ENCODE measurements at places on chromosomes 5 and 9. TPM values are rescaled to one million over a fixed set of nuclear protein-coding genes. Genes with fewer than 3 reads are reported as not detected.

Gene NEUROG1
- total RNA-seq = not detected

Gene FBP2
- not detected for total RNA-seq

Gene GIN1
- 5.4 TPM for total RNA-seq

Gene TMEM215
- 11.8 TPM for total RNA-seq

Gene PRELID1
- 87.0 TPM for total RNA-seq

Gene CCDC152
- 2.9 TPM for total RNA-seq

Gene CTSL
- 181 TPM for total RNA-seq

Gene NUTM2G
- not detected for total RNA-seq

Gene MARVELD2
- total RNA-seq = 1.2 TPM

Gene HEMGN
- total RNA-seq = not detected

Gene PCDHA11
- 0.60 TPM for total RNA-seq

DNA sequence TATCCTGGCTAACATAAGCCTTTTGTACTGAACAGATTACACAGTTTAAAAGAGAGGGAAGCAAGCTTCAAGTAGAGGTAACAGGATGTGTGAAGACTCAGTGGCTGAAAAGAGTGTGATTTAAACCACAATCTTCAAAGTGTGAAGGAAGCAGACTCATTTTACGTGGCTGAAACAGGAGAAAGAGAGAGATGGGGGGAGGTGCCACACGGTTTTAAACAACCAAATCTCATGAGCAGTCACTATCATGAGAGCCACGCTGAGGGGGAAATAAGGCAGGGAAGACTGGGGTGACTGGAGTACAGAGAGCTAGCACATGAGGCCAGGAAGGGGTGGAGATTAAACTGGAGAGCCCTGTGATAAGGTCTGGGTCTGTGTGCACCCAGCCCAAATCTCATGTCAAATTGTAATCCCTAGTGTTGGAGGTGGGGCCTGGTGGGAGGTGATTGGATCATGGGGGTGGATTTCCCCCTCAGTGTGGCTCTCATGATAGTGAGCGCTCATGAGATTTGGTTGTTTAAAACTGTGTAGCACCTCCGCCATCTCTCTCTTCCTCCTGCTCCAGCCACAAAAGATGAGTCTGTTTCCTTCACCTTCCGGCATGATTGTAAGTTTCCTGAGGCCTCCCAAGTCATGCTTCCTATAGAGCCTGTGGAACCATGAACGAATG, 318.6 kb upstream of the CD180 start:
- no peak for DNase-seq

GRCh38 chr9:136858844-136859757, 7.0 kb downstream of the MAMDC4 start:
- DNase-seq = no peak

DNA sequence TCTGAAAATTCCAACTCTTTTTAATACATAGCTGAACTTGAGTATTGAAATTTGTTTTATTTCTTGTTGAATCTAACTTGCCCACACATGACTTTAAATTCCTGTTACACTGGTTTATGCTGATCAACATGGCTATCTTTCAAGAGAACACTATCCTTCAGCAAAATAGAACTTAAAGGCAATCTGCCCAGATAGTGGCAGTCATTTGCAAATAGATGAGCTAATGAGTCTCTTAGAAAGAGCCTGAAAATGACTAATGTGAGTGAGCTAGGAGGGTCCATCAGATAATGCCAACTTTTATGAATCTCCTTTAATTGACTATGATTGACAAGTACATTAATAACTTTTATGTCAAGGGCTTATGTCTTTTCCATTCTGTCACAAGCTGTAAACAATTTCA, 1360.8 kb upstream of the C9orf72 start:
- no peak for DNase-seq

GRCh38 chr5:176155922-176156359, 82.3 kb upstream of the SIMC1 start:
- DNase-seq = no peak

- DNase-seq = no peak
These were observed 275.2 kb downstream of the BNC2 start for GRCh38 chr9:16595227-16595626.

DNA sequence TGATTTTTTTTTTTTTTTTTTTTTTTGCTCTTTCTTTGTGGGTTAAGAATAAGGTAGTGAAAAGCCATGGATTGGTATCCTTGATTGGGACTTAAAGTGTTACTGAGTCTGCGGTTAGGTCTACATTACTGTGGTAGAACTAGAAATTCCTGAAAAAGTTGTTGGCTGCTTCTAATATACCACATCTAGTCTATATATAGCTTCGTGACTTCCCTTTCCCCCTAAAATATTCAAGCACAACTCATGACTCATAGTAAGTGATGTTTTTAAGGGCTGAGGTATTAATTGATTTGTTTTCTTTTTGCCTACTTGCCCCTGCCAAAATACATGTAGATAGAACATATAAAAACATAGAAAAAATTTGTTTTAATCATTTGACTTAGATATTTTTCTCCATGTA, 247.6 kb downstream of the TMEM232 start:
- DNase-seq = no peak

DNA sequence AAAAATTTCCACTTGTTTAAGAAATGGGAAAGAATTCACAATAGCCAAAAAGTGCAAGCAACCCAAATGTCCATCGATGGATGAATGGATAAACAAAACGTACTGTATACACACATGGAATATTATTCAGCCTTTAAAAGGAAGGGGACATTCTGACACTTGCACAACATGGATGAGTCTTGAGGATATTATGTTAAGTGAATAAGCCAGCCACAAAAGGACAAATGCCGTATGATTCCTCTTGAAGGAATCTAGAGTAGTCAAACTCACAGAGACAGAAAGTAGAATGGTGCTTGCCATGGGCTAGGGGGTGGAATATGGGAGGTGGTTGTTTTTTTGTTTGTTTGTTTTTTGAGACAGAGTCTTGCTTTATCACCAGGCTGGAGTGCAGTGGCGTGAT, 3.8 kb upstream of the ATP6V0E1 start:
- DNase-seq = no peak

GRCh38 chr5:8196061-8196460, 327.1 kb downstream of the MTRR start:
- DNase-seq = no peak

DNA sequence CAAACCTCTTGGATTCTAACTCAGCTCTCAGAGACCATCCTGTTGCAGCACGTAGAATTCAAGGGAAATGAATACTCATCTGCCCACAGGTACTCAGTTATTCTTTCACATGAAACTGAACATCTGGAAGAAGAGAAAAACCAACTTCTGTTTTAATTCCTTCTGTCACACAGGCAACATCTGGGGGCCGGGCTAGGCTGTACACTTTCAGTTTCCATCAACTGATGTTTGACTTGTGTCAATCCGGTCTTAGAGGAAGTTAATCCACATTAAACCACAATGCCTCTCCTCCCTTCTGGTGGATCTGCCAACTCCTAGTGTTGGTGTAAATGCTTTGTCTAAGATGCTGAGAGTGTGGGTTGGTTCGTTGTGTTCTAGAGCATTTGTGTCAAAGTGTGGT, 17.6 kb downstream of the DMRT3 start:
- no peak for DNase-seq

DNA sequence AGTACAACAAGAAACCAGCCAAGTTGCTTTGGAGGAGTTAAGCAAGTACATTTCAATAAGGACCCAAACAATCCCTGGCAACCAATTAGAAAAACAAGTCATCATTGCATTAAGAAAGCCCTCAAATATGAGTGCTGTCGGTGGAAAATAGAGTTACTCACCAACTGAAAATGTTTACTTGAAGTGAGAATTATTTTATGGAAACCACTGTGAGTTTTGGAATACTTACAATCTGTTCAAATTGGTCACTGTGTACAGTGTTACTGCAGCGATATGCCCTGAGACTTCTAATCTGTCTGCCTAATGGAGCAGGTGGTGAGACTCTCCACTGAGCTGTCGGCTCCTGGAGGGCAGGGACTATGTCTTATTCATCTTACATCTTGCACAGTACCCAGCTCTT, 1073.2 kb upstream of the DMAC1 start:
- no peak for DNase-seq

DNA sequence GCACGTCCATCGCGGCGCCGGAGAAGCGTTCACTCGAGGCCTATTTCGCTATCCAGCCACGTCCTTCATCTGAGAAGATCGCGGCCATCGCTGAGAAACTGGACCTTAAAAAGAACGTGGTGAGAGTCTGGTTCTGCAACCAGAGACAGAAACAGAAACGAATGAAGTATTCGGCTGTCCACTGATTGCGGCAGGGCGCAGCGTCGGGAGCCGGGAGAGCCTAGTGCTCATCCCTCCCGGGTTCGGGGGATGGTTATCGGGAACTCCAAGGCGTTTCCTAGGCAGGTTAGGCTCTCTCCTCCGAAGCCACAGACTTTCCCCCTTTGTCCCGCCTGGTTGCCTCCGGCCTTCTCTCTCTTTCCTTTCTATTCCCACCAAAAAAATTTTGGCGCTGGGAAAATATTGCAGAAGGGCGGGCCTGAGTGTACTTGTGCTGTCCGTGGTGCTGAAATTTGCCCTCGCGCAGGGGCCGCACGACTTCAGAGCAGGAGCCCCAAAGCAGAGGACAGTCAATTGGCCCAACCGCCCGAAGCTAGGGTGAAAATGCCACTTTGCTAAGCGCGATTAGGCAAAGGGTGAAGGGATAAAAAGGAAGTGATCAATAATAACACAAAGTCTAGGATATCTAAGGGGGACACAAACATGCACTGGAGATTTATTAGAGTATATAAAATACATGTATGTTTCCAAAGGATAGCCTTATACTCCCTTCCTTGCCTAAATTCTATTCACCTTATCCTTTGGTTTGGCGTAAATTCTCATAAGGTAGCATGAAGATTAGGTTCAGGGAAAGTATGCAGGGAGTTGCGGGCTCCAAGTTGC, 1.8 kb downstream of the POU4F3 start:
- peak; percentile 63 for DNase-seq

DNA sequence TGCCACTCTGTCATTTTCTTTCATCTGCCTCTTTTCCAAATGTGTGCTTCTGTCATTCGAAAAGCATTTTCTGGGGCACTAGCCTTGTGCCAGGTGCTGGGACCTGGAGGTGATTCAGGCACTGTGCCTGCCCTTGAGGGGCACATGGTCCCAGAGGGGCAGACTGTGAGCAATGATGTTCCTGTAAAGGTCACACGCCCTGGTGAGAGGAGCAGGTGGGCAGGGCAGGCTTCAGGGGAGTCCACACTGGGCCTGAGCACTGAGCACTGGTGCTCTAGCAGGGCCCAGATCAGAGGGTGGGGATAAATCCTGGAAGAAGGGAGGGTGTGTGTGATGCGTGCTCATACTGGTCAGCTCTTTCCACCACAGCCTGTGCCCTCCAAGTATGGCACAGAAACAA, 77.8 kb downstream of the COL15A1 start:
- DNase-seq = no peak

GRCh38 chr5:174229514-174230370, 184.2 kb downstream of the NSG2 start:
- DNase-seq = no peak

DNA sequence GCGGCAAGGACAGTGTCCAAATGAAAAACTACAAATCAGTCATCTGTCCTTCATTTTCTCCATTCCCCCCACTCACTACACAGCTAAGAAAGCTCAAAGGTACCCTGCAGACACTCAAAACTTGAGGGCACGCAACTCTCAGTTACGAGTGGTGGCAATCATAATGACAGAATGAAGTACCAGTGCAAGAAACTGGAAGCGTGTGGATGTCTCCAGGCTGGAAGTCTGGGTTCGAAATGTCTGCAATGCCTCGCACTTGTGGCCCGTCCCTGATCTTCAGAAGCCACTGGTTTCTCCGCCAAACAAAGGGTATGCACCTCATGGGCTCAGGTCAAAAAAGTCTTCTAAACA, 597 bp upstream of the CENPH start:
- no peak for DNase-seq

- DNase-seq = no peak
These were observed 78.2 kb upstream of the RAPGEF1 start for GRCh38 chr9:131818089-131818488.

GRCh38 chr5:172887692-172888091, 53.6 kb downstream of the ERGIC1 start:
- DNase-seq = no peak

DNA sequence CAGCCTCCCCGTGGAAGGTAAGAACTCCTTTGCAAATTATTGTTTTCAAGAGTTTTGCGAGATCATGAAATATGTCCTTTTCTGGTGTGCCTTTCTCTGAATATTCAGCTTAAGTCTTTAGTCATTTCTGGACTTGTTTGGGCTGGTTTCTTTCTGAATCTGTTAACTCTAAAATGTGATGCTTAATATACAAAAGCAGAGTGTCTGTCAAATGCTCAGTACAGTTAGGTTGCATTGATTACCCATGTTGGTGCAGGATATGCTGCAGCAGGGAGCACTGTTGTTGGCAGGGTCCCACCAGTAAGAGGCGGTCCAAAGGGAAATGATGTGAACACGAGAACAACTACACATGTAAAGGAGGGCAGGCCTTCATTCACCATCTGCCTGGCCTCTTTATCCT, 47.7 kb downstream of the SPTAN1 start:
- no peak for DNase-seq

DNA sequence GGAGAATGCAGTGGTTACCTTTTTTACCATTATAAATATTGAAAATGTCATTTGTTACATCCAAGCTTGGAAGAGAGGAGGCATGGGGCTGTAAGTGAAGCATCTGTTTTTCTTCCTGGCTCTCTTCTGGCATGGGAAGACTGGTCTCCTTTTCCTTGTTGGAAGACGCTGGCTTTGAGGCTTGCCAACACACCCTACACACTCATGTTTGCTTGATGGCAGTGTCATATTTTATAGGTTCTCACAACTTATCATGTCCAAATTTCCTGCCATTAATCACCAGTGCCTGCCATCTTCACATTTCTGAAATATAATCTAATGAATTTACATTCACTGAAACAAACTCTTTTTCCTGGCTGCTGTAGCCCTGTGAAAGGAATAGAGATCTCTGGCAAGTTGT, 252.9 kb downstream of the MAN2A1 start:
- DNase-seq = no peak

GRCh38 chr5:1101961-1102713, 9.7 kb downstream of the SLC12A7 start:
- no peak for DNase-seq

DNA sequence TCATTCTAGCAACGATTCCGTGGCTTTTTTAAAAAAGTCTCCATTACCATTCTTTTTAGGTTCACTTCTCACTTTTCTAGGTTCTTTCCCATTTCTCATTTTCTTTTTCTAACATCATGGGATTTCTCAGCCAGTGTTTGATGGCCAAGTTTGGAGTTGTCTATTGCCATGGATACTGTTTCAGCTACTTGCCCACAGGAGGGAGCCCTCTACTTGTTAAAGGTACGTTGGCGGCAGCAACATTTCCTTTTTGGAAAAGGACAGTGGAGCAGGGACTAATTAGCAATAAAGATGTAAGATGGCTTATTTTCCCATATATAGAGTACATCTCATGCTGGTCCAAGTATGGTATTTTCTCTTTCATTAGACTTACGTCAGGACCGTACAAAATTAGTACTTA, 2257.5 kb upstream of the C9orf72 start:
- DNase-seq = no peak

DNA sequence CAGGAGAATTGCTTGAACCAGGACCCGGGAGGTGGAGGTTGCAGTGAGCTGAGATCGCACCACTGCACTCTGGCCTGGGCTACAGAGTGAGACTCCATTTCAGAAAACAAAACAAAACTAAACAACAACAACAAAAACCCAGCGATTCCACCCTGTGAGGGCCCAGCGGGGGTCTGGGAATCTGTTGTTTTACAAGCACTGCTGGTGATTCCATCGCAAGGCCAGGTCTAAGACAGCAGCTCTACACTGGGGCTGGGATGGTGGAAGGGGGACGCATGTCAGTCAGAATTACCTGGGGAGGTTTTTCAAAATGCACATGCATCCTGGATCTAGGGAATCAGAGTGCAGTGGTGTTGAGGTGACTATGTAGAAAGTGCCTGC, 90.9 kb downstream of the ANKRD55 start:
- no peak for DNase-seq

GRCh38 chr5:7823594-7823993, 27.3 kb downstream of the CFAP90 start:
- no peak for DNase-seq

Data from tibial nerve (tissue), 4 donors.